Activated CD4-positive, CD25-positive, alpha-beta regulatory T cell (primary cell): ENCODE measurements at places on chromosomes 2 and 18.

DNA sequence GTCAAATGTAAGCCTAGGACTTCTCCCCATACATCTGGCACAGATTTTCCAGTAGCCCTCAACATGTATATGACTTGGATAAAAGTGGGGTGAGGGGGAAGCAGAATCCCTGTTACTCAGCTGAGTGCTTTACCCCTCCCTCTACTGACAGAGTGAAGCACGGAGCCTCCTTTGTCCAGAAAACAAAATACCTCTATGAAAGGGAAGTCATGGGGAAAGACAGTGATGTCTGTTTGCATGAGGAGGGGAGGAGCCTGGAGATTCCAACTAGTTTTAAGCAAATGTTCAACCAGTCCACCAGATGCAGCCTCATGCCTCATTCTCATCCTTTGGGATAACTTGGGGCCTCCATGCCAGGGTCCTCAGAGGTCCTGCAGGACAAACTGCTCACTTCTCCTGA lies 203.9 kb downstream of the SMAD2 start:
- DNase-seq: no peak

GRCh38 chr2:36663851-36664695 lies 32.4 kb upstream of the VIT start:
- no peak for DNase-seq

DNA sequence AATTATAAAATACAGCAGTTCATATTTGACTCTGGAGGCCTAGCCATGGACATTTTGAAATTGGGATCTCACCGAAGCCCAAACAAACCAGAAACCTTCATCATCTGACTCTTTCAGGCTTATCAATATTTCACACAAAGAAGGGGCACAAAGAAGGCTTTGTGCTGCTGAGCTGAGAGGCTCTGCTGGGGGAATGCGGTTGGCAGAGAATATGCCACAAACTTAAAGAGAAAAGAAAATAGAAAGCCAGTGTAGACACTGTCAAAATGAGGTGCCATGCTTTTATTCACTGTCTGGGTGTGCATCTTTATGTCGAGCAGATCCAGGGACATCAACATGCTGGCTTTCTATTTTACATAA lies 162.6 kb downstream of the QPCT start:
- DNase-seq: no peak

DNA sequence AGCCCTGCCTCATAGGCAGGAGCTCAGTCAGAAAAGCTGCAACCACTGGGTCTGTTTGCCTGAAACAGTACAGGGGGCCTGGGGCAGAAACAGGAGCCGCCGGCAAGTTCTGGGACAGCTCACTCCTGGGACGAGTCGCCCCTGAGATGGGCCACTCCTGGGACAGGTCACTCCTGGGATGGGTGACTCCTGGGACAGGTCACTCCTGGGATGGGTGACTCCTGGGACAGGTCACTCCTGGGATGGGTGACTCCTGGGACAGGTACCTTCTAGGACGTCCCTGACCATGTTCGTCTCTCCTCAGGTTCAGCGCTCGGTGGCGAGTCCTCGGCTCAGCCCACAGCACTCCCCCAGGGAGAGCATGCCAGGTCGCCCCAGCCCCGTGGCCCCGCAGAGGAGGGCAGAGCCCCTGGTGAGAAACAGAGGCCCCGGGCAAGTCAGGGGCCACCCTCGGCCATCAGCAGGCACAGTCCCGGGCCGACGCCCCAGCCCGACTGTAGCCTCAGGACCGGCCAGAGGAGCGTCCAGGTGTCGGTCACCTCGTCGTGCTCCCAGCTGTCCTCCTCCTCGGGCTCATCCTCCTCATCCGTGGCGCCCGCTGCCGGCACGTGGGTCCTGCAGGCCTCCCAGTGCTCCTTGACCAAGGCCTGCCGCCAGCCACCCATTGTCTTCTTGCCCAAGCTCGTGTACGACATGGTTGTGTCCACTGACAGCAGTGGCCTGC lies 51.8 kb downstream of the NTSR2 start:
- DNase-seq: no peak

DNA sequence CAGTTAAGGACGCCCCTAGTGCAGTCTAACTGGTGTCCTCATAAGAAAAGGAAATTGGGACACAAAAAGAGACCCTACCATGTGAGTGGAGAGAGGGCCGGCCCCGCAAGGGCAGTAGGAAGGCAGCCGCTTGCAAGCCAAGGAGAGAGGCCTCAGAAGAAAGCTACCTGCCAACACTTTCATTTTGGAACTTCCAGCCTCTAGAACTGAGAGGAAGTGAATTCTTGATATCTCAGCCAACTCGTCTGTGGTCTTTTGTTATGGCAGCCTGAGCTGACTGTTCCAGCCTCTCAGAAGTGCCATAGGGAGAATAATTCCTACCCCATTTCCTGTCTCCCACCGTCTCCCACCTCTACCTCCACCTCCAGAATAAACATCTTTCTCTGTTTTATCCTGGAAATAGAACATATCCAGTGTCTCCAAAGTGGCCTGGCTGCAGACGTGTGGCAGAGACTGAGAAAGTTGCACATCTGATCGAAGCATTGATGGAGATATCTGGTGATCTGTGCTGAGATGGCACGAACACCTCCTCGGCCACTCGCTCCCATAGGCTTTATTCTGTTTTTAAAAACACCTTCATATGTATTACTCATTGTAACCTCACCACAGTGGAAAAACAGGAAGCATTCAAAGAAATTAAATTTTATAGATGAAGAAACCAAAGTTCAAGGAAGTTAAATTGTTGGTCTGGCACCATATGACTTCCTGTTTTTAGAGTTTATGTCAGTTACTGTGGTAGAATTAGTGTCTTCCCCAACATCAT lies 39.5 kb upstream of the MARCO start:
- no peak for DNase-seq

DNA sequence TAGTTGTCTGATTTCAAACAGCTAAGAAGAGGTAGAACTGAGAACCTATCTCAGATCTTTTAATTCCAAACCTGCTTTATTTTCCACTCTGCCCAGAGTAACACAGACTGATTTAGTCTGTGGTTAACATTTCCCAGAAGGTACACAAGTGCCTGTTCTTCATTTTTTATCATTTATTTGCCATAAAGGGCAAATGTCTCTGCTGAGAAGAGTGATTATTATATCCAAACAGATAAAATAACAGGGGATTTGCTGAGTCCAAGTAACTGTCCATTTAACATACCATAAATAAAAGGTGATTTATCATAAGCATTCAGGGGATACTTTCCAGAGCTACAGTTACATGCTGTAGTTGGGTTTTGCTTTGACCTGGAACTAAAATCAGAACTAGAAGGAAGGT lies 617.7 kb downstream of the MBD2 start:
- DNase-seq: no peak

- no peak for DNase-seq
These were observed 126.0 kb downstream of the MC4R start for GRCh38 chr18:60246606-60247005.

- no peak for DNase-seq
These were observed 113.5 kb downstream of the NYAP2 start for GRCh38 chr2:225512876-225513540.

DNA sequence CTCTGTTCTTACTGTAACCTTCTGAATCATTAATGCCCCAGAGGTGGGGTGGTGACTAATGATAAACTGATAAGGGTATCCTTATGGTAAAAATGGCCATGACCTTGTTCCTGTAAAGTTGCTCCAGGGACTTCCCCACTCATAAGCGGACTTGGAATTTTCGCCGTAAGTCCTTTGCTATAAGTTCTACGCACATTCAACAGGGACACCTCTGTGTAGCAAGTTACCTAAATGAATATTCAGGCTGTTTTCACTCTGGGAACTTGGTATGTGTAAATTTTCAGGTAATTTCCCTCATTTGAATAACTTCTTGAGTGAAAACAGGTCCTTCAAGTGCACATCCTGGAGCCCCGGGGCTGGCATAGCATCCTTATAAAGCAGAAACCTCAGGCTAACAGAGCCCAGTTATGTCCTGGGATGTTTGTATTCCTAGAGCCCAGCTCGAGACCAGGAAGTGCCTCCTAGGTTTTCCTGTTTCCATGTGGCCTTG lies 9.4 kb upstream of the AGFG1 start:
- no peak for DNase-seq

DNA sequence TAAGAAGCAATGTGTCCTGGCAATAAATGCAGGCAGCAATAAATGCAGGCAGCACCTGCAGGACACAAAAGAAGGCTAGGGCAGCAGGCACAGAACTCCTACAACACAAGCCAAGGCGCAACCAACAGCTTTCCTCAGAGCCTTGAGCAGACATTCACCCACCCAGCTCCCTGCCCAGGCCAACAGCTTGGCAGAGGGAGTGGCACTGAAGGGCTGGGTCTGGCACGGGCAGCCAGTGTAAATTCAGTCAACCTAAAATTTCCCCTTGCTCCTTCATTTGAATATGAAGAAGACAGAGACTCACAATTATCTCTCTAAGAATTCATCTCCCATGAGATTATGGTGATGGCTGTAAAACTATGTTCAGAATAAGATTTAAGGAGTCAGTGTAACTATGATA lies 35.4 kb downstream of the AAK1 start:
- DNase-seq: no peak

- DNase-seq: no peak
These were observed 275.1 kb downstream of the AGPS start for GRCh38 chr2:177667626-177668025.

DNA sequence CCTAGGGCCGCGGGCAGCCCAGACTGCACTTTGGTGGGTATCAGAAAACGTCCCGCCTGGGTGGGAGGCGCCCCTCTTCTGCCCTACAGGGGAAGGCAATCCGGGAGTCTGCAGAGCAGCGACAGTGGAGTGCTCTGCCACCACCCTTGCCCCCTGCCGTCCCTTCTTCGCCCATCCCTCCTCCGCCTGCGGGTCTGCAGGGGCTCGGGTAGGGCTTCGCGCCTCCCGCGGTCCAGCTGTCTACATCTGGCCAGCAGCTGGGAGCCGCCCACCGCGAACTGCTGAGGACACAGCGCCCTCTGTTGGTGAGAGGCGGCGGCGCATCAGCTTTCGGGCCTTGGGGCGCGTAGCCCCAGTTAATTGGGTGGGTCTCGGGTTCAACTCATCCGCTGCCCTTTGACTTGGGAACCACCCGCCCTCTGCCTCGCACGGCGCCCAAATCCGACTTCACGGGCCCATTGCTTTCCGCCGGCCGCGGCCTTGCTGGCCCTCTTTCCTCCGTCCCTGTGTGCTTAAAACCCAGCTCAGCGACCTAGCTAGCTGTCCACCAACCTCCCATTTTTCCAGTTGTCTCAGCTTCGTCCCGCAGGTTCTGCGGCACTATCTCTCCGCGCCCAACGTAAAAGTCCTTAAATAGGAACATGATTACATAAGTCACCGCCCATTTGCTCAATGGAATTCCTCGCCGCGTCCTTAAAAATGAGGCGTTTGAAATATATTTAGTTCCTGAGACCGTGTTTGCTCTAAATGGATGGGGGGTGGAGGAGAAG lies 17.6 kb downstream of the WNT10A start:
- peak; percentile 59 for DNase-seq

DNA sequence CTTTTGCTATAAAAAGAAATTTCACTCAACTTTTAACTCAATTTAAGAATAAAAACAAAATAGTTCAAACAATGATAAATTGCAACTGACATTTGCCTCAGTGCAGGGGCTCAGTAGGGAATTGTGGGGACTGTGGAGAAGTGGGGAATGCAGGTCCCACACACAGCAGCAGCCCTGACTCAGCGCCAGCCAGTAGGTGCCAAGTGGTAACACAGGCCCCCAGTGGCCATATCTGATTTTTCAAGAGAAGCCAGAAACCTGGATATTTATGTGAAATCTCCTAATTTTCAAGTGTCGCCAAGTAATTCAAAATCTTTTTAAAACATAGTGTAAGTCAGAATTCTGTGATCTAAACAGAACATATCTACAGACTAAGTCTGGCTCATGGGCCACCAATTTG lies 186.3 kb downstream of the EN1 start:
- no peak for DNase-seq

GRCh38 chr2:118154176-118154575 lies 65.9 kb downstream of the INSIG2 start:
- no peak for DNase-seq
